ENCODE measurements at places on chromosomes 4 and X.

- no peak for DNase-seq
Observed at GRCh38 chr4:103204111-103204510, 6.0 kb upstream of the CENPE start.

DNA sequence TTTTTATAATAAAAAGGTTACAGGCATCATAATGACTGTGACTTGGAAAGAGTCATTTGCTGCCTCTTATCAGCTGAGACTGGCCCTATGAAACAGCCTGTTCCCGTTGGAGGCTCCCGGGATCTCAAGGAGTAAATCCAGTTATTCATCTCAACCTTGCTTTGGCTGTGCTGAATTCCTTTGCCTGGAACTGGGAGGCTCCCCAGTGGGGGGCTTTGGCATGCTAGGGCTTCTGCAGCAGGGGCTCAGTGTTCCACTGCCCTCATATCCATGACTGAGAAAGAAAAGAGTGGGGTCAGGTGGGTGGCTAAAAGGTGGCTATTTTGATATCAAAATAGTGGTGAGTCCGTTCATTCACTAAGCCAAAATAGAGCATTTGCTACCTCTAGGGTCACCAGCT lies 71.2 kb downstream of the TRPC5 start:
- no peak for DNase-seq

DNA sequence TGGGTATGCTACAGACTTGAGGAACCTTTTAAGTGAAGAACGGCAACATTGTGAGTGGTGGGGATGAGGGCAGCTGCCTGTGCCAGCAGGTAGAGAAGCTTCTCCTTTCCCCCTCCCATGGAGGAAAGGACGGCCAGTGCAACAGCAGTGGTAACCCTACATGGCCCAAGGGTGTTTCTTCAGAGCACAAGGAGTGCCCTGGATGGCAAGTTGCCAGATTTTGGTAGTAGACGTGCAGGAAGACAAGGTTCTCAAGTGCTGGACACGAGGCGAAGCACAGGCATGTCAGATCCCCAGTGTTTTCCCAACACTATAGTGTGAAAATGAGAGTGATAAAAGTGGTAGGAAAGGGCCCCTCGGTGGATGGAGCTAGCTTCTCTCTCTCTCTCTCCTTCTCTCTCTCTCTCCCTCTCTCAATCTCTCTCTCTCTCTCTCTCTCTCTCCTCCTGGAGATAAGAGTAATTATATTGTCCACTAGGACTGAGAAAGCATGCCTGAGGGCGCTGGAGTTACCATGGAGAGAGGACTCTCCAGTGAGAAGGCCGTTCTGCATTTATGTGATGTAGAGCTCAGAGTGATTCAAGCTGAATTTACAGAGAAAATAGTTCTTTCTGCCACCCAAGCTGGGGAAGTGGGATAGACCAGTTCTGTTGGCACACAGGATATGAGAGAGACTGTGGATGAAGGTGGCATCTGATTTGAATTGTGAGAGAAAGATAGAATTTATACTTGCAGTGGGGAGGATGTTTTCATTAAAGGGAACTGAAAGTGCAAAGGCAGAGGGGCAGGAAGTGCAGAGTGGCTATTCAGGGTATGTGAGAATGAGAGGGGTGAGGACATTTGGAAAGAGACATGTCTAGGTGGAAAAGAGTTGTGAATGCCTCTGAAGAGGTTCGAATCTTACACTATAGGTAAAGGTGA lies 25.7 kb upstream of the TRPC3 start:
- DNase-seq, result no peak

GRCh38 chr4:78166622-78167021 lies 109.5 kb downstream of the FRAS1 start:
- DNase-seq, result no peak

GRCh38 chrX:149145845-149146285 lies 359.2 kb downstream of the IDS start:
- DNase-seq, result no peak

GRCh38 chr4:137583671-137584070 lies 51.4 kb upstream of the PCDH18 start:
- DNase-seq, result no peak

GRCh38 chr4:56655209-56655626 lies 25.9 kb downstream of the HOPX start:
- DNase-seq, result no peak

GRCh38 chr4:9877123-9877522 lies 95.7 kb downstream of the DRD5 start:
- no peak for DNase-seq

DNA sequence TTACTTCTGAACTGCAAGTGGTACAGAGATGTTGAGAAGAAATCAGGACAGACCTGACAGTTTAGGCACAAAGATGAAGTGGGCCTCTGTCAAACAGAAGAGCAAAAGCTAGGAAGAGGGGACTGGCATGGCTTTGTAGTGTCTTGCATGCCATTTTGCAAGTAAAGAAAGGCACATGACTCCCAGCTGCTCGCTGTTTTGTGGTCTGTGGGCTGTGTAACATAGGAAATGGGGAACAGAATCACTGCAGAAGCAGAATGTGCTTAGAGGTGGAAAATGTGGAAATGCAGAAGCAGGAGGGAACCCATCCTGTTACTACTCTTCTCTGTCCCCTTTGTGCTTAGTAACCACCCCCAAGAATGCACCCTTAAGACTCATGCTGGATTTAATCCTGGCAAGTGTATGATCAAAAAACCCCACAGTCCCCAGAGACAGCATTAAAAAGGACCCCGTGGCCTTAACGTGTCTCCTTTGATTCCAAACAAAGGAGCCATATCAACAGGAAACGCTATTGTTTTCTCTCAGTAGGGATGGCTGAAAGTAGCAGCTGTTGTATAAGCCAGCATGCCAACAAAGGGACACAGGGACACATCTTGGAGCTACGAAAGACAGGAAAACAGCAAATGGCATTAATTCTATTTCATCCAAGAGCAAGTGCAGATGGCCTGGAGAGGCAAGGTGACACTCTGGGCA lies 177.6 kb upstream of the GLRA2 start:
- DNase-seq, result no peak

- DNase-seq, result no peak
Observed at GRCh38 chr4:18342847-18343246, 321.3 kb upstream of the LCORL start.

- DNase-seq, result no peak
Observed at GRCh38 chr4:2672700-2673099, 83.4 kb downstream of the TNIP2 start.

- DNase-seq, result no peak
Observed at GRCh38 chr4:18882468-18882867, 860.9 kb upstream of the LCORL start.

- no peak for DNase-seq
Observed at GRCh38 chr4:76441881-76442280, 6.9 kb downstream of the SHROOM3 start.

DNA sequence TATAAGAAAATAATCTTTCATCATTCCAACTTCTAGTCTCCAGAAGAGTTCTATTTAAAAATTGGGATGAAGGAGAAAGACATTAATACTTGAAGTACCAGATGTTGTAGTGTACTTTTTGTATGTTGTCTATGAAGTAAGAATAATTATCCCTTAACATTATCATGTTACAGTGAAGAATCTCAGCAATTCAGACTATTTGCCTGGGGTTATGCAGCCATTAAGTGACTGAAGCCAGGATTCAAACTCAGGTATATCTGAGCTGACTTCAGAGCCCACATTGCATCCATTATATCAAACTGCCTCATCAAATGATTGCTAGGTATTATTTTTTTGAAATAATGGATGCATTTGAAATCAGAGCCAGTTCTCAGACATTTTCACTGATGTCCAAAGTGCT lies 76.1 kb upstream of the FHDC1 start:
- no peak for DNase-seq

GRCh38 chr4:138833974-138834373 lies 181.6 kb upstream of the NOCT start:
- no peak for DNase-seq

GRCh38 chr4:100841911-100842310 lies 324.1 kb upstream of the EMCN start:
- no peak for DNase-seq

DNA sequence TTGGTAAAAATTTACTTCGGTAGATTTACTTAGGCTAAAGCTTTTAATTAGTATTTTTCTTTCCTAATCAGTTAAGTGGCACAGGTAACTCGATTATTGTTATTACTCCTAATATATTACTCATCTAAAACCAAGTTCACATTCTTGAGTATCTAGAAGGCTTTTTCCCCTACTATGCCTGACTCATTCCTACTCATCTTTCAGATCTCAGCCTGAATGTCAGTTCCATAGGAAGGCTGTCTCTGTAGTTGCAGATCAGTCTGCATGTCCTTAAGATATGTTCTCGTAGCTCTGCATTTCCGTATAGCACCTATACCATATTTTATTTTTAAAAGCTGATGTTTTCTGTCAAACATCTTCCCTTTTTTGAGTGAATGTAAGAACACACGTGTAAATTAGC lies 5.9 kb upstream of the FAM184B start:
- no peak for DNase-seq

DNA sequence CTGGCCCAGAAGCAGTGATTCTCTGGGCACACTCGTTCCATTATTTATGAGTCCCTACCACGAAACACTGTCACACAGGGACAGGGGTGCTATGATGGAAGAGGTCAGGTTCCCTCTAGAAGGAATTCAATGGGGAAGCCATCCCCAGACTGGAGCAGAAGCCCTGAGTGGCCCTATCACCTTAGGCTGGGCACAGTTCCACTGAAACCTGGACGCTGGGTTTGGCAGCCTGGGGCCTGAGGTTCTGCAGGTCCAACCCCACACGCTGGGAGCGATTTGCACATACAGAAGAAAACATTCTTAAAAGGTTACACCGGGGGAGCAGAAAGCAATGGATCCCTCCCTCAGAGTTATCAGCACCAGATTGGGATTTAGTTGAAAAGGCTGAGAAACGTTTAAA lies 63.3 kb downstream of the PHKA2 start:
- no peak for DNase-seq

GRCh38 chr4:100582146-100582545 lies 64.3 kb upstream of the EMCN start:
- no peak for DNase-seq

GRCh38 chr4:38782452-38783108 lies at the start of gene TLR10:
TLR10 (minus strand) TSS chr4:38782990; CDS start chr4:38775590, 7,400 bp downstream.
- no peak for DNase-seq

DNA sequence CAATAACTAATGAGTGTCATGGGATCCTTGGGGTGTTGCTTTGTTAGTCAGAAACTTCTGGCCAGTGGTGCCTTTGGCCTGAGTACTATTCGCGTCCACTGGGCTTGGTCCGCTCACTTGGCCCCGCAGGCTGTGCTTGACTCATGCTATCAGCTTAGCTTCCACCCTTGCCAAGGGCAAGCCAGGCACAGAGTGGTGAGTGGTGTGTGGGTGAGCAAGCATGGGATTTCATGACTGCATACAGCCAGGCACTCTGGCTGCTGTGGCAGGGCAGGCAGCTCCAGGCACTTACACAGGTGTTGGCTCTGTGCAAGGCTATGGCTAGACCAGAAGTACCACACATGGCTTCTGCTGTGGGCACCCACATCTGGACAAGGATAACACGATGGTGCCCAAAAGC lies 1026.3 kb downstream of the PCDH19 start:
- no peak for DNase-seq

DNA sequence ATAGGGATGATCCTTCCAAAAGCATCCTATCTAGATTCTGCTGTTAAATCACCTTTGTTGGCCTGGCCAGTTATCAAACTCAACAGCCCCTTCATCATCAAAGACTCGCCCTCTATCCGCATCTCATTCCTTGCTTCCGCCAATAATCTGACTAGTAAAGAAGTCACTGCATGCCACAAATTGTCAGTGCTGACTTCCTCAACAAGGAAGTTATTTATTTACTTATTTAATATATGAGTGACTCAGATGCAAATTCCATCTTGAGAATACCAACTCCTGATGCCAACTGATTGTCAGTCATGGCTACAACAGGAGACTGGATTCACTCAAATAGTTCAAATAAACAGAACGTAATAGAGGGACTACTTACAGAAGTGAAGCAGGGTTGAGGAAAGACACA lies 283.8 kb downstream of the TRIML1 start:
- DNase-seq, result no peak

- DNase-seq, result no peak
Observed at GRCh38 chr4:89658701-89659024, 178.3 kb downstream of the SNCA start.

DNA sequence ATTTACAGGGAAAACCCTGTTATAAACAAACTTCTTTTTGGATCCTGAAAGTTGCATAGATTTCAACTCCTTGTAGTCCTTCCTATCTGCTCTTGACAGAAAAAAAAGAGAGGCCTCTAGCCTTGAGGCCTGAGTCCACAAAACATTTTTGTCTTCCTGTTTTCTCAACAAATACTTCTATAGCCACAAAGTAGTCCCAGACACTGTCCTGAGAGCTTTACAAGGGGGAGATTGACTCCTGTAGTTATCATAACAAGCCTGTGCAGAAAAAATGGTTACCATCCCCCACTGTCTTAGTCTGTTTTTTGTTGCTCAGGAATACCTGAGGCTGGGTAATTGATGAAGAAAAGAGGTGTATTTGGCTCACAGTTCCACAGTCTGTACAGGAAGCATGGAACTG lies 35.2 kb downstream of the PCDH7 start:
- no peak for DNase-seq

- no peak for DNase-seq
Observed at GRCh38 chr4:7596918-7597606, 162.3 kb upstream of the PSAPL1 start.

DNA sequence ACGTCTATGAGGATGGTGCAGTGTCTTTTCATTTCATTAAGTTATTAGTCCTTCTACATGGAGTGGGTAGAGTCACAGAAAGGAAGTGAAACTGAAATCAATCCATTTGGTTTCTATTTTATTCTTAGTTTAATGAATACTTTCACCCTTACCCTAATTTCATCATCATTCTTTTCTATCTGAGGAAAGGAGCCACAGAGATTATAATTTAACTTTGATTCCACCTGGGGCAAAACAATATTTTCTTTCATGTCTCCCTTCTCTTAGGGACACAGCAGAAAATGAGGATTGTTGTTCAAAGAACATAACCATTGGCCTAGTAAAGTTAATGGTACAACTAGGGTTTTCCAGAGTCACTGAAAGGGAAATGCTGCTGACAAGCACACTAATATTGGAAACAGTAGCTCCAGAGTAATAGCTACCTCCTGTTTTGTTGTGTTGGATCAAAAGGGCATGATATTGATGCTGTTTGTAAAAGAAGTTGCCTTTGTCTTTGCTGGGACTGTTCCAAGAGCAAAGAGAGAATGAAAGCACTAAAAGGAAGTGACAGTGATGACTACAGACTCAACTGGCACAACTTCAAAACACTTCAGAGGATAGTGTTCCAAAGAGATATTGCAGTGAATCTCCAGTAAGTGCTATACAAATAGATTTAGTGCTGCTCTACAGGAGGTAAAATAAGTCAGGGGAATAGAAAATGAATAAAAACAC lies 247.1 kb upstream of the PITX2 start:
- no peak for DNase-seq

GRCh38 chr4:71184195-71184781 lies 154.5 kb upstream of the SLC4A4 start:
- DNase-seq, result no peak

Measured in vagina (tissue), 2 donors.